ENCODE measurements at places on chromosomes 11 and 22.

DNA sequence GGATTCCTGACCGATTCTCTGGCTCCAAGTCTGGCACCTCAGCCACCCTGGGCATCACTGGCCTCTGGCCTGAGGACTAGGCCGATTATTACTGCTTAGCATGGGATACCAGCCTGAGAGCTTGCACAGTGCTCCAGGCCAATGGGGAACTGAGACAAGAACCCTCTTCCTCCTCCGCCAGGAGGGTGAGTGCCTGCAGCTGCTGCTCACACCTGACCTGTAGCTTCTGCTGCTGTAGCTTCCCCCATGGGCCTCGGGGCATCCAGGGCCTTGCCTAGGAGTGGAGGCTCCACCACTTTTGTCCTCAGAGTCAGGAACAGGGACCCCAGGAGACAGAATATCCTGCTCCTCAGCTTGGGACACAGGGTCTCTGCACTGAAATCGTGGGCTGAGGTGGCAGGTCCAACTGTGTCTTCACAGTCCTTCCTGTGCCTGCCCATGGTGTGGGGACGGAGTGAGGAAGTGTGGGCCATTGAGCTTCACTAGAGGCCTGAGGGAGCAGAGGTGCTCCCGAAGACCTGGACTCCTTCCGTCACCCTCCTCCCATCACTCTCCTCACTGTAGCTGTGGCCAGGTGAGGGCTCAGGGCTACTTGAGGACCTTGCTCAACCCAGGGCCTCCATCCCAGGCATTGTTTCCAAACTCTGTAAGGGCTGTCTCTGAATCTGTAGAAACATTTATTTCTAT, 103.8 kb downstream of the ZNF280B start:
- DNase-seq = no peak

DNA sequence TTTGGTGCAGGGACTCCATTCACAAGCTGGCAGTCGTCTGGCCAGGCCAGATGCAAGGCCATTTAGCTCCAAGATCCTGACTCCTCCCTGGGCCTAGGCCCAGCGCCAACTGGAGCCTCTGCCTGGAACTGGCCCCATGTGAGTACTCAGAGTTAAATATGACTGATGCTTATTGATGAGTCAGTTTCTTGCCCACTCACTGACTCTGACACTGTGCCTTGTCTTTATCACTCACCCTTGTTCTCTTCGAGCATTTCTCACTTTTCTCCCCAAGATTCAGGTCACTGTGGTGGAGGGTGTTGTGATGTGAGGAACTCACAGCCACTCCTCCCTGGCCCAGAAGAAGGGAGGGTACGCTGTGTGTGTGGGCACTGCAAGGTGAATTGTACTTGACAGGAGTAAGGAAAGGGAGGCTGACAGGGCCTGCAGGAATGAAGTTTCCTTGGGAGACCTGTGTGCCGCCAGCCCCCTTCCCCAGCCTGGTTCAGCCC, 23.2 kb upstream of the ST3GAL4 start:
- no peak for DNase-seq

DNA sequence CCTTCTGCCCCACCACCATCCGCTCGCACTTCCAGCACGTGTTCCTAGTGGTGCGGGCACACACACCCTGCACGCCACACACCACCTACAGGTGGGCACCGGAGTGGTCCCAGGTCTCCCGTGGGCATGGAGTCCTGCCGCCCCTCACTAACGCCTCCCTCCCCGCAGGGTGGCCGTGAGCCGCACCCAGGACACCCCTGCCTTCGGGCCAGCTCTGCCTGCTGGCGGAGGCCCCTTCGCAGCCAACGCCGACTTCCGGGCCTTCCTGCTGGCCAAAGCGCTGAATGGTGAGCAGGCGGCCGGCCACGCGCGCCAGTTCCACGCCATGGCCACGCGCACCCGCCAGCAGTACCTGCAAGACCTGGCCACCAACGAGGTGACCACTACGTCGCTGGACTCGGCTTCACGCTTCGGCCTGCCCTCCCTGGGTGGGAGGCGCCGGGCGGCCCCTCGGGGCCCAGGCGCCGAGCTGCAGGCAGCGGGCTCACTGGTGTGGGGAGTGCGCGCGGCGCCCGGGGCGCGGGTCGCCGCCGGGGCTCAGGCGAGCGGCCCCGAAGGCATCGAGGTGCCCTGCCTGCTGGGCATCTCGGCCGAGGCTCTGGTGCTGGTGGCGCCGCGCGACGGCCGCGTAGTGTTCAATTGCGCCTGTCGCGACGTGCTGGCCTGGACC, 8.5 kb downstream of the SIPA1 start:
- DNase-seq = no peak

GRCh38 chr22:31977939-31978338, 33.6 kb downstream of the YWHAH start:
- no peak for DNase-seq

- no peak for DNase-seq
Observed at GRCh38 chr11:39462506-39462905, 1996.9 kb downstream of the LRRC4C start.

- no peak for DNase-seq
Observed at GRCh38 chr11:280706-281485, 2.7 kb downstream of the NLRP6 start.

- no peak for DNase-seq
Observed at GRCh38 chr11:4491878-4492606, 9.6 kb downstream of the OR52K1 start.

GRCh38 chr11:66035653-66036333, 9.5 kb upstream of the CATSPER1 start:
- DNase-seq = peak; percentile 47

GRCh38 chr11:103671143-103671651, 365.2 kb upstream of the DDI1 start:
- no peak for DNase-seq

- DNase-seq = no peak
Observed at GRCh38 chr11:118909619-118910308, 16.0 kb downstream of the BCL9L start.

- DNase-seq = peak; percentile 29
Observed at GRCh38 chr22:41532908-41533825, 11.1 kb downstream of the POLR3H start.

- no peak for DNase-seq
Observed at GRCh38 chr11:10604340-10604748, 35.9 kb upstream of the LYVE1 start.

- no peak for DNase-seq
Observed at GRCh38 chr22:43275545-43276317, 67.4 kb downstream of the SCUBE1 start.

- DNase-seq = no peak
Observed at GRCh38 chr22:49215840-49216239, 611.8 kb downstream of the BRD1 start.

DNA sequence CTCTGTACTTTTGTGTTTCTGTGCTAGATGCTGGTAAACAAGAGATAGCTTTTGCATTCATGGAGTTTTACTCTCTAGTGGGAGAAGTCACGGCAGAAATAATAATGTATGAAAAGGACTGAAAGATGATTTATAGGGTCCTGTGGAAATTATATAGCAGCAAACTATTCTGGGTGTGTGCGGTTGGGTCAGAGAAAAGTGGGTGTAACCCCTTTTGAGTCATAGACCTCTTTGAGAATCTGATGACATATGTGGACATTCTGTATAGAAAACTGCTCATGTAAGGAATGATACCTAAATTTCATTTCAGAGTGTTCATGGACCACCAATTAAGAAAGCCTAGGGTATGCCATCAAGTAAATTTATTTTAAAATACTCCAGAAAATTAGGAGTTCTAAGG, 54.4 kb downstream of the TMEM135 start:
- DNase-seq = no peak

GRCh38 chr11:9137293-9138132, 46.1 kb upstream of the SCUBE2 start:
- peak; percentile 70 for DNase-seq
